ENCODE measurements at places on chromosomes 1 and 21. TPM values are rescaled to one million over a fixed set of nuclear protein-coding genes. Genes with fewer than 3 reads are reported as not detected.

GRCh38 chr21:37467082-37467481 lies 100.5 kb downstream of the DYRK1A start:
- H3K4me3 ChIP-seq: no peak overlapping the region
- no peak for DNase-seq
- no peaks in the 10 kb centered on the region for H3K27me3 ChIP-seq
- H3K27ac ChIP-seq: no peak overlapping the region

FAM131C gene
- not detected for total RNA-seq

GRCh38 chr1:211336775-211337174 lies 10.1 kb downstream of the TRAF5 start:
- no peaks in the 10 kb centered on the region for H3K36me3 ChIP-seq
- no peak for DNase-seq
- no peak overlapping the region for H3K27ac ChIP-seq
- H3K4me3 ChIP-seq: no peak overlapping the region
- H3K4me1 ChIP-seq: no peaks in the 10 kb centered on the region

DNA sequence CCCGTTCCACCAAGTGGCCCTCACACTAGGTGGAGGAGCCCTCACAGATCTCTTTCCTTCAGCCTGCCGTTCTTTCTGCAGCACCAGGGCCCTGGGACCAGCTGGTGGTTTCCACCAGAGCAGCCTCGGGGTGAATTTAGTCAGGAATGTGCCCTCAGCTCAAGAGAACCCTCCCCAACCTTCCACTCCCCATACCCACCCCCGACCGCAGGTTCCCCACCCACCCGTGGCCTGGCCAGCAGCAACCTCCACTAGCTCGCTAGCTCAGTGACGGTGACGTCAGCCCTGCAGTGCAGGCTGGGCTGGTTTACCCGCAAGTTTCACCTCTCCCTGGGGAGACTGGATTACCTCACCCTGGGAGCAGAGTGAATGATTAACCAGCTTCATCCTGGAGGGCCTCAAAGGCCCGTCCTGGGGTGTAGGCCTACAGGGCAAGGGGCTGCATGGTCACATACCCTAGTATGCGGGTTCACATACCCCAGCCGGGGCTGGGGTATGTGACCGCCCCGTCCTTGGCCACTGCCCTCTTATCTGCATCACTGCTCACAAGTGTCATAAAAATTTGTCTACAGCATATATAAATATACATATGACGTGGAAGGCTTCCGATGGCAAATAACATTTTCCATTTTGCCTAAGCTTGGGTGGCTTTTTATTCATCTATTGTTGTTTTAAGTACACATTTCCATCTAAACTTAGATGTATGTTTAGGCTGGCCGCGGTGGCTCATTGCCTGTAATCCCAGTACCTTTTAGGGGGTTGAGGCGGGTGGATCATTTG lies 24.5 kb downstream of the ELF3 start:
- peak; percentile 77 for DNase-seq
- no peaks in the 10 kb centered on the region for H3K27me3 ChIP-seq
- peak overlapping the region; percentile 80 for H3K27ac ChIP-seq

DNA sequence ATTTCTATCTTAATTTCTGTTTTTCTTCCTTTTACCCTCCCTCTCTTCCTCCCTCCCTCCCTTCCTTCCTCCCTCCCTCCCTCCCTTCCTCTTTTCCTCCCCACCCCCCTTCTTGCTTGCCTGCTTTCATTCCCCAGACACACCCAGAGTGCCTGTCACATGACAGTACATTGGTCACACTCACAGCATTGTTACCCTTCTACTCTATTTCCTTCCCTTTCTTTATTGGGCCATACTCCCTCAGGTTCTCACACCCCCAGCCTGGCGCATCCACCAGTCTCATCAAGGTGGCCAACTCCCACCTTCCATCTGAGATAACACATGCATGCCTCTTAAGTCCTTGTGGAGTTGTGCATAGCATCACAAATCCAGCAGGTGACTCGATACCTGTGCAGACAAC lies 10.9 kb downstream of the TMPRSS3 start:
- no peak for DNase-seq
- H3K4me1 ChIP-seq: peaks cover 12% of the 10 kb centered on the region
- no peak overlapping the region for H3K27ac ChIP-seq
- H3K27me3 ChIP-seq: no peaks in the 10 kb centered on the region
- H3K36me3 ChIP-seq: no peaks in the 10 kb centered on the region

GRCh38 chr1:18384471-18384870 lies 96.3 kb upstream of the KLHDC7A start:
- DNase-seq: no peak
- H3K27ac ChIP-seq: no peak overlapping the region
- H3K4me3 ChIP-seq: no peak overlapping the region
- H3K36me3 ChIP-seq: no peaks in the 10 kb centered on the region
- H3K4me1 ChIP-seq: no peaks in the 10 kb centered on the region

DNA sequence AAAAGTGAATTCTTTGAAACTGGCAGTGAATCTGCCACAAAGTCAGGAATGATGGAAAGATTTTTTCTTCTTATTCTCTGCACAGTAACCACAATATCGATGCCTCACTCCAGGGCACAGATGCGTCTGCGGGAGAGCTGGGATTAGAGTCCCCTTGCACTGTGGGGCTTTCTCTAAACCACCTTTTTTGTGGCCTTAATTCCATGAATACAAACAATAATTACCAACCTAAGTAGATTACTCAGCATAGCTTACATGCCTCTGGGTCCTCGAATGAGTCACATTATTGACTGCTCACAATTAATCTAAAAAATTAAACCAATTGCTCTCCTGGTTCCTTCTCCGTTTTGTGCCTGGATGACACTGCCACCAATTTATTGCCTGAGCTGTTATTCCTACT lies 125.8 kb downstream of the KAZN start:
- no peaks in the 10 kb centered on the region for H3K27me3 ChIP-seq
- H3K36me3 ChIP-seq: no peaks in the 10 kb centered on the region
- H3K4me3 ChIP-seq: no peak overlapping the region
- DNase-seq: no peak

GRCh38 chr1:7487766-7488474 lies 283.2 kb upstream of the VAMP3 start:
- H3K4me3 ChIP-seq: no peak overlapping the region
- DNase-seq: no peak
- H3K27ac ChIP-seq: no peak overlapping the region
- no peaks in the 10 kb centered on the region for H3K27me3 ChIP-seq

FNBP1L gene
- 10.6 TPM for total RNA-seq
